CD14-positive monocyte (primary cell): ENCODE measurements at places on chromosomes 5 and 9. TPM values are rescaled to one million over a fixed set of nuclear protein-coding genes. Genes with fewer than 3 reads are reported as not detected.

DNA sequence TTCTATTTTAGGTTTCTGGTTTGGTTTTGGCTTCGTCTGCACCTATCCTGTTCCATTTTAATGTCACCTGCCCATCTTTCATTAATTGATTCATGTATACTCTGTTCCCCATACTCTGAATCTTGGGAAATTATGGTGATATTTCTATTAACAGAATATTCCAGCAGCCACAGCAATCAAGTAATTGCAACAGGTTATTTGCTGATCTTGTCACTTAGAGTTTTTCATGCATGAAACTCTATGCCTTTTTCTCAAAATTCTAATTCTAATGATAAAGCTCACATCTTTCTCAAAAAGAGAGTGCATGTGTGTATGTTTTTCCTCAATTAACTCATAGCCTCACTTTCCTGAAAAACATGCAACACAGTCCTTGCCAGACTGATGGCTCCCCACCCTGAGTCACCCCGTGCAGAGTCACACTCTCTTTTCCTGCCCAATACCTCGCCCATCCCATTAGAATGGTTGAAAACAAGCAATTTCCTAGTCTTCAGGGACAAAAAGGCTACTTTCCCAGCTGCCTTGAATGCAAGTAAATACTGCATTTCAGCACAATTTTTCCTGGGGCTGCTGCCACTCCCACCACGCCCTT lies 15.6 kb downstream of the GFRA3 start:
- no peak for DNase-seq

GRCh38 chr9:123445981-123446610 lies 90.1 kb downstream of the CRB2 start:
- DNase-seq, result no peak

SOHLH1 gene
- not detected for polyA plus RNA-seq

DNA sequence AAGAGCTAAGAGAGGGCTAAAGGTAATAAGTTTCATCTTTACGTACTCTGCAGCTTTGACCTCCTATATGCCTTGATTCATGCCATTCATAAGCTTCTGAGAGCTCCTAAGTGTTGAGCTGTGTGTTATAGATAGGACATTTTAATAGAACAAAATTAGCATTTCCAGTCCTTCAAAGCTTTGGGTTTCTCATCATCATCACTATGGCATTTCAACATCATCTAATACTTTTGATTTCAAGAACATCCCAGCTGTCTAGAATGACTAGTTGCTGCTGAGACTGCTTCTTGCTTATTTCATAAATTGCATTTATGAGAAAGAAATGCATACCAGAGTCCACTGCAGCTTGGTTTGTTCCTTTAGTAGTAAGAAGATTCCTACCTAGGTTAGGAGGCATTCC lies 201.7 kb downstream of the SGCD start:
- no peak for DNase-seq

- DNase-seq, result no peak
Observed at GRCh38 chr9:4936277-4936676, 48.8 kb upstream of the JAK2 start.

DNA sequence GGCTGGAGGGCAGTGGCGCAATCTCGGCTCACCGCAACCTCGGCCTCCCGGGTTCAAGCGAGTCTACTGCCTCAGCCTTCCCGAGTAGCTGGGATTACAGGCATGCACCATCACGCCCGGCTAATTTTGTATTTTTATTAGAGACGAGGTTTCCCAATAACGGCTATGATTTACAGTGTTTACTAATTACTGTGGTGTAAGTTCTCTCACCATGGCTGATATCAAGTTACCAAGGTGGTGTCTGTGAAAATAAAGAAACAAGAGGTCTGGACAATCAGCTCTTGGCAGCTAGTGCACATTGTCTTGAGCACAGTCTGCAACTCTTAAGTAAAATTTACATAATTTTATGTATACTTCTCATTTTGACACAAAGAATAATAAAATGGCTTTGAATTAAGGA lies 385.5 kb upstream of the COX7C start:
- DNase-seq, result no peak

DNA sequence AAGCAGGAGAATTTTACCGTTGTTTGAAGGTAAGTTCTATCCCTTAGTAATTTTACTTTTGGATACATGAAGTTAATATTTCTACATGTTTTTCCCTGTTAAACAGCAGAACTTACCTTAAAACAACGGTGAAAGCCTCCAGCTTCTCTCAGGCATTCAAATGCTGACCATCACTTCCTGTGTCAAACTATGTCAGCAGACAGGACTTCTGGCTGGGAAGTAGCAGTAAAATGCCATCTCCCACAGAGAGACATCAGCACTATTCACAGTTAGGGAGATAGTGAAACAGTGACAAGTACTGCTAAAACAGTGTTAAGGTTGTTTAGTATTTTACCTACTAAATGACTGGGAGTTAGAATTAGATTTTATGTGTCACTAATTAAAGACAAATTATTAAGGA lies 34.2 kb upstream of the GOLGA1 start:
- no peak for DNase-seq

DNA sequence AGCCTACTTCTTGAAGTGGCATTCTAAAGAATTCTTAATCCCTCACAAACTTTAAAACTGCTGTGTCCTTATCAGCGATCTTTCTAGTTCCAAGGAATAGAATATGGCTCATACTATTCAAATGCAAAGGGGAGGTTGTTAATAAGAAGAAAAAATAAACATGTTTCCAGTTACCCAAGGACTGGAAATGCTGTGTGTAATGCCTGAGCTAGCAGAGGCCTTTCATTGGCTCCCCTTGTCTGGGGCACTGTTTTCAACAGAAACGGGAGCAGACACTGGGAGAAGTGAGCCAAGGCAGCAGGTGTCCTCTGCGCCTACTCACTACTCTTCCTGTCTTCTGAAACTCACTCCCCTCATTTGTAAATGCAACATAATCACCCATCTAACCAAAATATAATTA lies 253.0 kb downstream of the MARCHF11 start:
- no peak for DNase-seq
